ENCODE measurements at places on chromosomes 3 and 15.

- no peak for DNase-seq
Observed at GRCh38 chr15:39592500-39592899, 11.6 kb downstream of the THBS1 start.

DNA sequence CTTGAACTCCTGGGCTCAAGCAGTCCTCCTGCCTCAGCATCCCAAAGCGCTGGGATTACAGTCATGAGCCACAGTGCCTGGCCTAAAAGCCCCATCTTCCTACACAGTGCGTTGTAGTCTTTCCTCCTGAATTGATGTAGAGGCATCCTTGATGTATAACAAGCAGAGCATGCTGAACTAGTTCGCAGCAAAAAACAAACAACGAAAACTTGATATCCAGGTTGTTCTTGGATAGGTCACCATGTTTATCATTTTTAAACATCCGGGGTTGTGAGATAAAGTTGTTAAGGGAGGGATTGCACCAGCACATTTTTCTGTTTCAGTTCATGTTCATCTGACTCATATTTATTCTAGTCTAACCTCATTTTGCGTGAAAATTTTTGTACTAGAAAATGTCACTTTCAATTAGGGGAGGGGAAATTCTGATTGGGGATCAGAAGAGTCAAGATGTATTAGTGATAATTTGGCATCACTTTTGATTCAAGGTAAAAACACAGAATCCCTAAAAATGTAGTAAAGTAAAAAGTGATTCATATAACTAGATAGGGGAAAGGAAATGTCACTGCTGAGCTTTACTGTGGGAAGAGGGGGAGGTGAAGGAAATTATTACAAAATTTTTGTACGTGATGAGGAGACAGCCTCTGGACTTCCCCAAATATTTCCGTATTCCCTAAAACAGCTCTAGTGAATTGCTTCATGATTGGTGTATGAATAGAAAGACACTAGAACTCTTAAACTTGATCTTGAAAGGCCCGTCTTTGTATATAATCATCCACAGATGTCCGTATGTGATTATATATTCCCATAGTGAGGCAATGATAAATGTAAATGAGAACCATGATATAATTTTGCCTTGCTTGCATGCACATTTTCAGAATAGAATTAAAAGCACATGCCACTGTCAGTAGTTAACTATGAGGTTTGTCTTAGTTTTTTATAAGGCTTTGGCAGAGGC is 22.9 kb downstream of the RAB8B start:
- DNase-seq = no peak

DNA sequence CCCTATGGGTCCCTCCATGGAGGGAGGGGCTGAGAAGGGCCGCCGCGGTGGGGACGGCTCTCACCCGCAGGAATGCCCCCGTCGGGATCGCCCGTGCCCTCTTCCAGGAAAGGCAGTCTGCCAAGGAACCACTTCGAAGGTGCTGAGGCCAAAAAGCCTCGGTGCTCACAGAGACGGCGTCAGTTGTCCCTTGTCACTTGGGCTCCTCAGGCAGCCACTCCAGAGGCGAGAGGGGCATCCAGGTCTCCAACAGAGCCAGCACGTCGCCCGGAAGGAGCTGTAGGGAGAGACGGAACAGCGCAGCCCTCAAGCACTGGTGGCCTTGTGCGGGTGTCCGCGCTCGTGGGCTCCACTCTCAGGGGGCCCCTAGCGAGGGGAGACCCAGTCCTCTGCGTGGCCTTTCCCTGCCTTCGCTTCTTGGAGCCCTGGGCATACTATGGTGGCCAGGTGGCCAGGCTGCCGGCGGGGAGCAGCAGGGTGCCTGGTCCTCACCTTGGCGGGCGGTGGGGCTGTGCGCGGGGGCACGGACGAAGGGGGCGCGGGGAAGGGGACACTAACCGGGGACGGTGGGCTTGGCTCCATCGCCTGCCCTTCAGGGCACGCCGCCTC is 994 bp downstream of the MESP1 start:
- DNase-seq = no peak

GRCh38 chr15:93144463-93145236 is 55.6 kb upstream of the RGMA start:
- no peak for DNase-seq

DNA sequence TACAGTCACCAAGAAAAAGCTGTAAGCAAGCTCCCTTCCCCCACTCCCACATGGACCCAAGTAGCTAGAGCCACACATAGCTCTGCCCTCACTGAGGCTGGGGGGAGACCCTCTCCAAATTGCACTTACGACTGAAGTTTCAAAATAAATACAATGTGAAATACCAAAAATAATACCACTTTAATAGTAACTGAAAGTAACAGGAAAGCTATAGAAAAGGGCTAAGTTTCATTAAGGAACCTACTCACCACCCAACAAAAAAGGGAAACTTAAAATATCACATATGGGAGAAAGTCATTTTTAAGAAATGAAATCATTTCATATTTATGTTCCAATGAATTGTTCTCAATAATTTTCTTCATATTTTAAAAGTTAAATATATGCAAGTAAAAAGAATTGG is 130.4 kb upstream of the UBE2E2 start:
- DNase-seq = no peak
